NCI-H526 treated with DMSO at 0.1 percent for 48 hours (cell line): ENCODE measurements at places on chromosomes 4 and X.

DNA sequence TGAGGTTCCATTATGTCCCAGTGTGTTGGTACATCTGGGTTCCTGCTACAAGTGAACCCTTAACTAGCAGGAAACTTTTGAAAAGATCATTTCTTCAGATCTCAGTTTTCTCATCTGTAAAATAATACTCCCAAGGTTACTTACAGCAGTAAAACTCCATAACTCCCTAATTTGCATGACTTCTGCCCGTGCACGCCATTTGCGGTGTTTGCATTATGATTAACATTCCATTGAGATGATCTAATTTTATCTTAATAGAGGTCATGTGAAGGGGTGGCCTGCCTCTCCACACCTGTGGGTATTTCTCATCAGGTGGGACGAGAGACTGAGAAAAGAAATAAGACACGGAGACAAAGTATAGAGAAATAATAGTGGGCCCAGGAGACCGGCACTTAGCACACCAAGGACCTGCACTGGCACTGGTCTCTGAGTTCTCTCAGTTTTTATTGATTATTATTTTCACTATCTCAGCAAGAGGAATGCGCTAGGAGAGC is 219.8 kb downstream of the TLL1 start:
- DNase-seq: peak; percentile 75

DNA sequence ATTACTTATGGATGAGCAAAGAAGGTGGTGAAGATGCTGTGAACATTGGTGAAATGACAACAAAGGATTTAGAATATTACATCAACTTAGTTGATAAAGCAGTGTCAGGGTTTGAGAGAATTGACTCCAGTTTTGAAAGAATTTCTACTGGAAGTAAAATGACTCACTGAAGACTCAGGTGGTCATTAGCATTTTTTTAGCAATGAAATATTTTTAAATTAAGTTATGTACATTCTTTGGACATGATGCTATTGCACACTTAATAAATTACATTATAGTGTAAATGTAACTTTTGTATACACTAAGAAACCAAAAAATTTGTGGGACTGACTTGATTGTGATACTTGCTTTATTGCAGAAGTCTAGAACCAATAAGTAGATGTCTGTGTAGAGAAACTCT is 56.9 kb downstream of the USO1 start:
- no peak for DNase-seq

- peak; percentile 4 for DNase-seq
Observed at GRCh38 chrX:74613370-74614092, 893 bp downstream of the RLIM start.

- no peak for DNase-seq
Observed at GRCh38 chr4:54545663-54546424, 111.9 kb upstream of the KIT start.
